SJCRH30 (cell line): ENCODE measurements at places on chromosomes 3 and 15. TPM values are rescaled to one million over a fixed set of nuclear protein-coding genes. Genes with fewer than 3 reads are reported as not detected.

GRCh38 chr3:156674911-156675829, 780 bp downstream of the TIPARP start:
- H3K4me1 ChIP-seq, result peaks cover under 1% of the 10 kb centered on the region
- H3K27me3 ChIP-seq, result no peaks in the 10 kb centered on the region
- peak; percentile 70 for DNase-seq
- peak overlapping the region; percentile 75 for H3K27ac ChIP-seq
- H3K4me3 ChIP-seq, result peak overlapping the region; percentile 68

- no peaks in the 10 kb centered on the region for H3K4me1 ChIP-seq
- no peaks in the 10 kb centered on the region for H3K36me3 ChIP-seq
- H3K4me3 ChIP-seq, result no peak overlapping the region
- no peak for DNase-seq
Measured at GRCh38 chr3:13532085-13532484, 16.8 kb upstream of the FBLN2 start.

DNA sequence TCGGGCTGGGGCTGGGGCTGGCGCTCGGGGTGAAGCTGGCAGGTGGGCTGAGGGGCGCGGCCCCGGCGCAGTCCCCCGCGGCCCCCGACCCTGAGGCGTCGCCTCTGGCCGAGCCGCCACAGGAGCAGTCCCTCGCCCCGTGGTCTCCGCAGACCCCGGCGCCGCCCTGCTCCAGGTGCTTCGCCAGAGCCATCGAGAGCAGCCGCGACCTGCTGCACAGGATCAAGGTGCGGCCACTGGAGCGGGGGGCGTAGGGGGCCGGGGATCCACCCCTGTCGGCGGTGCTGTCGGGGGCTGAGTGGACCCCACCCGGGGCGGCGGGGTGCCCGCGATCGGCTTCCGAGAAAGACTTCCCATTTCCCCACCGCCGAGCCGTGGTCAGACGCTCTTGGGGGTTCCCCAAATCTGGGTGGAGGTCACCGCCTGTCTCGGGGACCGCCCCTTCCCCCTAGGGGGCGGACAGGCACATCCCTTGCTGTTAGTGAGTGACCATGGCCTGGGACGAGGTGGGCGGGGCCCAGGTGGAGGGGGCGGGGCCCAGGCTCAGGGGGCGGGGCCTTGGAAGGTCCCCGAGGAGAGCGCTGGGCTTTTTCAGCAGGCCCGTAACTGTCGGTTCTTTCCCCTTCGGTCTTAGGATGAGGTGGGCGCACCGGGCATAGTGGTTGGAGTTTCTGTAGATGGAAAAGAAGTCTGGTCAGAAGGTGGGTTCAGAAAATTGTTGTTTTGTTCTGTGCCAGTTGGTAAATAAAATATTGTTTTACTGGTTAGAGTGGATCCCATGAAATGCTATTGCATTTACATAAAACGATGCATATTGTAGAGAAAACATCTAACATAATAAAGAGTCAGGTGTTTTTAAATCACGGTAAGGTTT, 578 bp downstream of the LACTB start:
- no peaks in the 10 kb centered on the region for H3K27me3 ChIP-seq
- H3K27ac ChIP-seq, result peak overlapping the region; percentile 24; the same call in 1 of the 2 replicates
- H3K4me1 ChIP-seq, result peaks cover under 1% of the 10 kb centered on the region; the same call in 1 of the 2 replicates
- no peaks in the 10 kb centered on the region for H3K36me3 ChIP-seq

- no peak for DNase-seq
- H3K36me3 ChIP-seq, result no peaks in the 10 kb centered on the region
- no peaks in the 10 kb centered on the region for H3K4me1 ChIP-seq
- no peaks in the 10 kb centered on the region for H3K27me3 ChIP-seq
- no peak overlapping the region for H3K27ac ChIP-seq
- H3K4me3 ChIP-seq, result no peak overlapping the region
Measured at GRCh38 chr3:192651836-192652512, 75.4 kb downstream of the FGF12 start.

- no peaks in the 10 kb centered on the region for H3K36me3 ChIP-seq
- no peak overlapping the region for H3K27ac ChIP-seq
- H3K4me1 ChIP-seq, result peaks cover 7% of the 10 kb centered on the region
- no peaks in the 10 kb centered on the region for H3K27me3 ChIP-seq
Measured at GRCh38 chr15:40815042-40815698, 7.9 kb upstream of the DNAJC17 start.

DNA sequence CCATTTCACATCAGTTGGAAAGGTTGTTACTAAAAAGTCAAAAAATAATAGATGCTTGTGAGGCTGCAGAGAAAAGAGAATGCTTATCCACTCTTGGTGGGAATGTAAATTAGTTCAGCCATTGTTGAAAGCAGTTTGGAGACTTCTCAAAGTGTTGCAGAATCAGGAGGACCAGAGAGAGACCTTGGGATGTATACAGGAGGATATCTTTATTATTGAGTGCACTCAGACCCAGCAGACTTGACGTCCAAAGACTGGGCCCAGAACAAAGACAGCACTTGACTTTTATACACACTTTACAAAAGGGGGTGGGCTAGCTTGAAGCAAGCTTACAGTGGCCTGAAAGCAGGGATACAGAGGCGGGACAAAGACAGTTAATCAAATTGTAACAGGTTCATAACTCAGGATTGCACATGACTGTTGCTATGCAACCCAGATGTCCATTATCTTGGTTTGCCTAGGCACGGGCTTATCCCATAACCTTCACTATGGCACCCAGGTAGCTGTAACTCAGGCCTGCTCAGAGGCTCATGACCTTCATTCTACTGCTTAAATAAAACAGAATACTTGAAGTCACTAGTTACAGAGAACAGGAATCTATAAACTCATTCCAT, 127.7 kb downstream of the SPATA16 start:
- no peak overlapping the region for H3K4me3 ChIP-seq
- no peaks in the 10 kb centered on the region for H3K27me3 ChIP-seq
- no peak for DNase-seq
- H3K4me1 ChIP-seq, result no peaks in the 10 kb centered on the region

- no peaks in the 10 kb centered on the region; the same call in 1 of the 2 replicates for H3K4me1 ChIP-seq
- no peak for DNase-seq
- H3K4me3 ChIP-seq, result no peak overlapping the region
- peak overlapping the region; percentile 4; the same call in 1 of the 2 replicates for H3K27ac ChIP-seq
- no peaks in the 10 kb centered on the region for H3K27me3 ChIP-seq
- H3K36me3 ChIP-seq, result no peaks in the 10 kb centered on the region
Measured at GRCh38 chr3:3699816-3700633, 99.2 kb upstream of the LRRN1 start.

- no peak overlapping the region for H3K27ac ChIP-seq
- no peaks in the 10 kb centered on the region for H3K36me3 ChIP-seq
- H3K27me3 ChIP-seq, result no peaks in the 10 kb centered on the region
Measured at GRCh38 chr3:172696357-172696756, 14.5 kb downstream of the NCEH1 start.

DNA sequence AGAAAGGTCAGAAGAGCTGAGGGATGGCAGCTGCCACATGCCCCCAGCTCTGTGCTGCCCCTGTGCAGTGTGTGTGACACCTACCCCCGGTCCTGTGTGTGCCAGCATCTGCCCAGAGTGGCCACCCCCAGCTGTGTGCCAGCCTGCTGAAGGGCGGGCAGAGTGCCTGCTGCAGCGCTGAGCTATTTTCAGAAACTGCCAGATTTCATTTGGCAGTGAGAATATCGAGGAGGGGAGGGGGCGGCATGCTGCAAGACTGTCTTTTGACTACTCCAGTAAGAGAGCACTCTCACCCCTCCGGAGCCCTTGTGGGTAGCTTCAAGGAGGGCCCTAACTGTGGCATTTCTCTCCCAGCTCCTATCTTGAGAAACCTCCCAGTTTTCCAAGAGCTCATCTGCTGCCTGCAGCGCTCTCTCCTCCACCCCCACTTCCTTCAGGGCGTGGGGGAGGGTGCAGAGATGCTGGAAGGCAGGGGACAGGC, 25.2 kb upstream of the DOCK3 start:
- H3K27ac ChIP-seq, result no peak overlapping the region
- no peaks in the 10 kb centered on the region for H3K36me3 ChIP-seq
- no peak overlapping the region for H3K4me3 ChIP-seq

DNA sequence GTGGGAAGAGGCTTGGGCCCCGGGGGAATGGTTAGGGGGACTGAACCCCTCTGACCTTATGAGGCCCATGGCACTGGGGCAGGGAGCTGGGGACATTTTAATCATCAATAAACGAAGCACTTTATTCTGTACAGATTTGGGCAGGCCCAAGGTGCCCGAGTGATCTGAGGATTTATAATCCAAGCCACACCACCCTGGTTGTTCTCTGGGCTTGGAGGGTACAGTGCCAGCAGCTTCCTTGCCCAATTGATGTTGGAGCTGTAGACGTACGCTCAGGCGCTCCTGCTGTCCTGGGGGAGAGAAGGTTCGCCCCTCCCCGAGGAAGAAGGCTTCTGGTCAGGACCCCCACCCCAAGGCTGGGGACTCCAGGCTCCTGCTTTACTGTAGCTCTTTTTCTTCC, 12.5 kb downstream of the ZBTB47 start:
- H3K4me1 ChIP-seq, result peaks cover 24% of the 10 kb centered on the region
- DNase-seq, result no peak
- no peaks in the 10 kb centered on the region for H3K36me3 ChIP-seq
- H3K27me3 ChIP-seq, result no peaks in the 10 kb centered on the region
- no peak overlapping the region for H3K27ac ChIP-seq

GRCh38 chr3:101069901-101070798, 76.9 kb upstream of the ABI3BP start:
- no peaks in the 10 kb centered on the region for H3K27me3 ChIP-seq
- H3K4me1 ChIP-seq, result peaks cover 13% of the 10 kb centered on the region
- peak; percentile 74 for DNase-seq

- H3K27me3 ChIP-seq, result no peaks in the 10 kb centered on the region
- H3K36me3 ChIP-seq, result no peaks in the 10 kb centered on the region
- no peak overlapping the region for H3K4me3 ChIP-seq
- peak overlapping the region; percentile 23; the same call in 1 of the 2 replicates for H3K27ac ChIP-seq
- DNase-seq, result peak; percentile 58
- H3K4me1 ChIP-seq, result peaks cover 3% of the 10 kb centered on the region; the same call in 1 of the 2 replicates
Measured at GRCh38 chr3:11438646-11439045, 166.4 kb downstream of the ATG7 start.

- no peaks in the 10 kb centered on the region for H3K4me1 ChIP-seq
- H3K36me3 ChIP-seq, result no peaks in the 10 kb centered on the region
- H3K27me3 ChIP-seq, result no peaks in the 10 kb centered on the region
- H3K27ac ChIP-seq, result no peak overlapping the region
- no peak overlapping the region for H3K4me3 ChIP-seq
Measured at GRCh38 chr3:61871644-61872043, 310.3 kb downstream of the PTPRG start.

DNA sequence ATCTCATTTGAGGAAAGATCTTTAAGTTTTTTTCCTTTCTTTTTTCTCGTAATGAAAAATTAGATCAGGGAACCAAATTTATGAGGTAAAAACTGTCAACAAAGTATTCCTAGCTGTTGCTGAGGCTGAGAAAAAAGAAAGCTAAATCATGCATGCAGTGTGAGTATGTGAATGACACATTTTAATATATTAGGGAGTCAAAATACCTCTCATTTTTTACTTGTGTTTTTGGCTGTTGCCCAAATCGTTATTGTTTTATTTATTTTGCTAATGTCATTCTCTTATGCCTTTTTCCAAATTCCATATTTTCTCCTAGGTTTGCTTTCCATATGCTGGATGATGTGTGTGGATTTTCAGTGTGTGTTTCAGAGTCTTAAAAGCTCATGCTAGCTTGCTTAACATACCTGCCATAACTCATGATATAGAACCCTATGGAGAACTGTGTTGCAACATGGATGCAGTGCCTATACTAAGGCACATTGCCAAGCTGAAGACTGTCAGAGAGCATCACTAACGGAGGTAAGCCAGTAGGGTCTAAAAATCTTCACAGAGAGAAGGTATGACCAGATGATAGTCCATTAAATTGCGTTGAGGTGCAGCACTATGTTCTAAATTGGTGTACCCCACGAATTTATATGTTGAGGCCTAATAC, 629.5 kb upstream of the KCNMB2 start:
- H3K27me3 ChIP-seq, result no peaks in the 10 kb centered on the region
- H3K4me3 ChIP-seq, result no peak overlapping the region
- H3K27ac ChIP-seq, result peak overlapping the region; percentile 72
- peaks cover 20% of the 10 kb centered on the region for H3K4me1 ChIP-seq
- no peak for DNase-seq

DNA sequence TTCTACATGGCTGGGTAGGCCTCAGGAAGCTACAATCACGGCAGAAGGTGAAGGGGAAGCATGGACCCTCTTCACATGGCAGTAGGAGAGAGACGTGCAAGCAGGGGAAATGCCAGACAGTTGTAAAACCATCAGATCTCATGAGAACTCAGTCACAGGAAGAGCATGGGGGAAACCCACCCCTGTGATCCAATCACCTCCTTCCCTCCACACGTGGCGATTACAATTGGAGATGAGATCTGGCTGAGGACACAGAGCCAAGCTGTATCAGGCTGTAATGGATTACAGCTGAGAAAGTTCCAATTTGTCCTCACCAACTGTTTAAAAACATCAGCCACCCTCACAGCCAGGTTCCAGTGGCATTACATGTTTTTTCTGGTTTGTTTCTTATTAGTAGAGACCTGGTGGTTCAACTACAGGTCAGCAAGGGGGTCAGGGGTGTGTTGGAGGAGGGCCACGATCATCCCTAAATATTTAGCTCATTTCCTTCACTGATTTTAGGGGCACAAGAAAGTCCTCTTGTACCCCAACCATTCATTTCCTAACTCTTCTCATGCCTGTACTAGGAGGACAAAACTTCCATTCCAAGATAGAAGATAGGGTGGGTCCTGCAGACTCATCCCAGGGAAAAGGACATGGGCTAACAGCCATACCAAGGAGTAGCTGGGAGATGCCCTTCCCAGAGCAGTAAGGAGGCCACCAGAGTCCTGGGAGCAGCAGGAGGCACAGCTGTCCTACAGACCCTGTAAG, 54.4 kb downstream of the ANXA2 start:
- no peak overlapping the region for H3K27ac ChIP-seq
- no peaks in the 10 kb centered on the region; the same call in 1 of the 2 replicates for H3K4me1 ChIP-seq
- H3K36me3 ChIP-seq, result peaks cover 19% of the 10 kb centered on the region
- DNase-seq, result no peak
- H3K4me3 ChIP-seq, result no peak overlapping the region
- no peaks in the 10 kb centered on the region for H3K27me3 ChIP-seq

Gene UCN2
- 0.14 TPM in 1 of 2 replicates, not detected in the other for total RNA-seq

Gene TMEM158
- 0.26 and 0.63 TPM in 2 replicates for total RNA-seq

Gene DISP2
- total RNA-seq, result 0.22 and 0.38 TPM in 2 replicates

Gene C2CD4A
- total RNA-seq, result 0.04 and 0.10 TPM in 2 replicates

Gene LPCAT4
- 18.3 and 30.7 TPM in 2 replicates for total RNA-seq

Gene SEMA6D
- total RNA-seq, result 0.71 and 0.81 TPM in 2 replicates

Gene KBTBD12
- total RNA-seq, result not detected in 2 replicates

Gene KNG1
- not detected in 2 replicates for total RNA-seq
